Kidney (tissue), 22 donors: ENCODE measurements at places on chromosomes 1 and 21. TPM values are rescaled to one million over a fixed set of nuclear protein-coding genes. Genes with fewer than 3 reads are reported as not detected.

GRCh38 chr1:91572044-91572443 lies 71.4 kb downstream of the CDC7 start:
- no peaks in the 10 kb centered on the region for H3K4me1 ChIP-seq
- H3K27ac ChIP-seq = no peak overlapping the region
- H3K4me3 ChIP-seq = no peak overlapping the region
- no peaks in the 10 kb centered on the region for H3K27me3 ChIP-seq
- DNase-seq = no peak

The CD1E gene
- 3.5 TPM for total RNA-seq

- H3K4me1 ChIP-seq = peaks cover 3% of the 10 kb centered on the region
- no peaks in the 10 kb centered on the region for H3K36me3 ChIP-seq
- no peak overlapping the region for H3K27ac ChIP-seq
- DNase-seq = no peak
Observed at GRCh38 chr1:177162243-177162642, 2.3 kb downstream of the ASTN1 start.

DNA sequence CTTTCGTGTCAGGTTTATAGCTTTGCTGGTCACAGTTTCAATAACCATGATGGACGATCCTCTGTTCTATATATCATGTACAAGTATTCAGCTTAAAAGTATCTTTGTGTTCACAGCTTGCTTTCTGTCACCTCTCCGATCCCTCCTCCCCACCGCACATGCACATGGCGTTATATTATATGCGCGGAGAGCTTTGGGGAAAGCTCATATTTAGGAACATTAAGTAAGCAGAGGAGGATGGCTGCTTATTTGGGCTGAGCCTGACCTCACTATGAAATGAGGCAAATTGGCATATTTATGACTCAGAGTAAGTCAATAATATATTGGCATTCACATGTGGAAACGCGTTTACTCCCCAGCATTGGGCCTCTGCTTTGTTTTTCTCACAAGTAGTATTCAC lies 360.5 kb downstream of the HLX start:
- H3K36me3 ChIP-seq = no peaks in the 10 kb centered on the region
- H3K4me1 ChIP-seq = no peaks in the 10 kb centered on the region
- no peaks in the 10 kb centered on the region for H3K27me3 ChIP-seq
- DNase-seq = no peak

DNA sequence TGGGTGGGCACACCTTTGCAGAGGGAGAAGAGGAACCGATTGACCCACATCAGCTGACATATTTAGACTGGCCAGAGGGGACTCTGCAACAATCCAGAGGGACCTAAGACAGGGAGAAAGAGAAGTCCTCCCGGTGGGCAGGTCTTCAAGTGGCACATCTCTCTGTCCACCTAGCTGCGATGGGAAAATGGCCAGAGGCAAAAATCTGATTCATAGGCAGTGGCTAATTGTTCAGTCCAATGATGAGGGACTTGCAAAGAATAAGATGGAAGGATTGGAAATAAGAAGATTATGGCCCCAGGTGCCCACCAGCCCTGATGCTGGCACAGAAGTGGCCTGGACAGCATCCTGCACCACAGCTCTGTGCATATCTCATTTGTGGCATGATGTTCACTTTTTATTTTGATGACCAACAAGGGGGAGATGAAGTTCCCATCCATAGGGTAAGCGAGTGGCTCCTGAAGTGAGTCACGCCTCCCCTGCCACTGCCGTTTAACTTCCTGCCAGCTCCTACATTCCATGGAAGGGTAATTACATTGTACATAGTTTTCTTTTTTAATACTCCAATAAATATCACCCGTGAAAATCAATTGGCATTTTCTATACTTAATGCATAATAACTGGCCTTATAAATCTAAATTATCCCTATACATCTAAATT lies 659.6 kb downstream of the MATN1 start:
- H3K27me3 ChIP-seq = no peaks in the 10 kb centered on the region
- H3K4me3 ChIP-seq = no peak overlapping the region
- H3K4me1 ChIP-seq = no peaks in the 10 kb centered on the region
- DNase-seq = no peak
- H3K36me3 ChIP-seq = no peaks in the 10 kb centered on the region
